Hindlimb muscle (tissue), 1 donor: ENCODE measurements at places on chromosomes 6 and 20. TPM values are rescaled to one million over a fixed set of nuclear protein-coding genes. Genes with fewer than 3 reads are reported as not detected.

The KIF13A gene
- 42.8 TPM for polyA plus RNA-seq

The FYN gene
- 152 TPM for polyA plus RNA-seq

The CDSN gene
- not detected for polyA plus RNA-seq

The AKAP7 gene
- 15.2 TPM for polyA plus RNA-seq

The ADAM33 gene
- 61.5 TPM for polyA plus RNA-seq

The GTSF1L gene
- not detected for polyA plus RNA-seq
